ENCODE measurements at places on chromosomes 4 and X.

DNA sequence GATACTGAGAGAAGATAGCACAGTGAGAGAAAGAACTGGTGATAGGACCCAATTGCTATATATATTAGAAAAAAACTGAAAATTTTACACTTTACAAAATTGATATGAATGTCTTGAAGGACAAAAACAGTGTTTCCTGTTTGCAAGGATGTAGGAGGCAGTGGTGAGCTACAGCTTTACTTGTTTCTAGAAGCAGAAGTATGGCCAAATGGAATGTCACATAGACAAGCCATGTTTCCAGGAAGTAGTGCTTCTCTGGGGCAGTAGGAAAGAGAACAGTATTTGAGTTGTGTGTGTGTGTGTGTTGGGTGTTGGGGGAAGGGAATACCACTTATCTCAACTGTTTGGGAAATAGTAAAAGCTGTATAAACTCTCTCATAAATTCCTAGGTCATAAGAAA is 60.9 kb upstream of the IBSP start:
- DNase-seq, result no peak

DNA sequence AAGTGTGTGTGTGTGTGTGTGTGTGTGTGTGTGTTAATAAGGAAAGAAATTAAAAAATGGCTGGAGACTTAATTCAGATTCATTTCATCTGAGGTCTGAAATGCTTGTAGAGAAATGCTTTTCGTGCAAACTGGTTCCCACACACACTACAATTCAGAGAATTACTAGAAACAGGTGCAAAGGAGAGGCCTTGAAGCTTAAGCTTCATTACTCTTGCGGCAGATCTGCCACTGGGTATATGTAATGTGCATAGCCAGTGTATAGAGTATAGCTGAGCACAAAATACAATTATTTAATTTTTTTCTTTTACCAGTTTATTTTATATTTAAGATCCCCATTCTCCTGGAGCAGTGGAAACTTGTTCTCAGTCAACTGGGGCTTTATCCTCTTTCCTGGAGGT is 31.8 kb upstream of the MAGEB10 start:
- DNase-seq, result no peak

- DNase-seq, result peak; percentile 35
Observed at GRCh38 chr4:156242390-156242789, 288.7 kb upstream of the CTSO start.

- DNase-seq, result no peak
Observed at GRCh38 chrX:132634521-132634920, 145.7 kb upstream of the MBNL3 start.

GRCh38 chr4:89024051-89024675 is 32.8 kb downstream of the FAM13A start:
- DNase-seq, result peak; percentile 73

DNA sequence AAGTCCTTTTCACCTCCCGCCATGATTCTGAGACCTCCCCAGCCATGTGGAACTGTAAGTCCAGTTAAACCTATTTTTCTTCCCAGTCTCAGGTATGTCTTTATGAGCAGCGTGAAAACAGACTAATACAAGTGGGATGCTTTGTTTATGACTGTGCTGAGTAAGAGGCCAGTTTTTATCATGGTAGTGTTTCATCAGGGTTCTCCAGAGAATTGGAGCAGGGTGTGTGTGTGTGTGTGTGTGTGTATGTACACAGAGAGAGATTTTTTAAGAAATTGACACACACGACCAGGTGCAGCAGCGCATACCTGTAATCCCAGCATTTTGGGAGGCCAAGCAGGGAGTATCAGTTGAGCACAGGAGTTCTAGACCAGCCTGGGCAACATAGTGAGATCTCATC is 34.6 kb upstream of the SLC2A9 start:
- no peak for DNase-seq

DNA sequence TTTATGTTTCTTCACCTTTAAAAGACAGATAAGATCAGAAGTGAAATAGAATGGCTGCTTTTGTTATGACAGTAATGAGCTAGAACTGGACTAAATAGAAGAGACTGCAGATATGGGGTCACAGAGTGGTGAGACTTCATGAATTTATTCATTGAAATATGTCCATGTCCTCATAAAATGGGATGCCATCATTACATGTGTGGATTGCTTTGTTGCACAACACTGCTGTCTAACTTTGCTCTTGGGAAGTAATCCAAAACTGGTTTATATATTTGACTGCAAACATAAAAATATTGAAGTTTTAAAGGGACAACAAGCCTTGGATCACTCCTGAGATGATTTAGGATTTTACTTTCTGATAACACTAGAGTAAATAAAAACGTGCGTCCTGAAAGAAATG is 209.2 kb upstream of the FAT4 start:
- DNase-seq, result no peak

DNA sequence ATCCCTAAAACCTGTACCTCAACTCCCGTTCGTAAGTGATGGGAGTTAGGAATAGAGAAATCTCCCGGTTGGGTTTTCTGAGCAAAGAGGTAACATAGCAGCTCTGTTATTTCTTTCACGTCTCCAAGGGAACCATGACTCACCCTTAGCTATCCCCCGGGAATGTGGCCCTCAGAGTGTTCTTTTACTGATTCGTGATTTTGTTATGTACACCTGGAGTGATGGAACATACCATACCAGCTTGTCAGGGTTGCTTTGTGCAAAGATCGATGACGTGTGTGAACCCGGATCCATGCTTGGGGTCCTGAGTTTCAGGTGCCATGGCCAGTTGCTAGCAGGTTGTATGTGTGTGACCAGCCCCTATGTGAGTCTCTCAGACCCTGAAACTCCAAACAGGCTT is 52.6 kb downstream of the HPRT1 start:
- DNase-seq, result peak; percentile 81

DNA sequence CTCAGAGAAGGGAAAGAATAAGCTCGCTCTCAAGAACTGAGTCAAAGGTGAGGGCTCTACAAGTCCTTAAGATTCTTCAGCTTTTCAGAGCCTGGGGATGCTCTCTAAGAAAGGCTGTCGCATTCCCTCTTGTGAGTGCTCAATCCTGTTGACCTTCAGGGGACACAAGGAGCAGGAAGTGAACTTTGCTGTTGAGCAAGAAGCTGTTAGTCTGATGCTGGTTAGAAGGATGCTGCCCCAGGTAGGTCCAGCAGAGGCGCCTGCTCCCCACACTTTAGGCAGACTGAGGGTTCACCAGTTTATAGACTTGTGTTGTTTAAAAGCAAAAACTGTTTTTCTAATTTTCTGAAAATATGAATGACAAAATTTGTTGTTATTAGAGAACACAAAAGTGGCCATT is 125.4 kb upstream of the SPOCK3 start:
- no peak for DNase-seq

GRCh38 chr4:147538711-147539110 is 57.8 kb downstream of the EDNRA start:
- no peak for DNase-seq

DNA sequence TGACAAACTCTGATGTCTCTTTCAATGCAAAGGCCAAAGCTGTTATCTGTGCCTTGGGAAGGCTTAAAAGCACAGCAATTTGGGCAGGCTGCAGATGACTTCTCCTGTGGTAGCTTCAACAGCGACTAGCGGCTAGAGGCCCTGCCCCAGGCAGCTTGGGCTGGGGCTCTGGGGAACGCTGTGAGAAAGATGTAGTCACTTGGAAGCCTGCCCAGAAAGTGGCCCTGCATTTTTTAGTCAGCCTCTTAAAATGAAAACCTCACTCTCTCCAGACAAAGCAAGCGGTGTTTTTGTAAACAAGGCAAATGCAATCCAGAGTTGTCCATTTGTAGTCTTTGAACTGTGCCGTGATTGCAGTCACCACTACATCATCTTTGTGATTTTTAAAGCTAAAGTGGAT is 27.5 kb downstream of the PCYT1B start:
- DNase-seq, result peak; percentile 30

- no peak for DNase-seq
Observed at GRCh38 chr4:20403290-20403689, 151.6 kb downstream of the SLIT2 start.

DNA sequence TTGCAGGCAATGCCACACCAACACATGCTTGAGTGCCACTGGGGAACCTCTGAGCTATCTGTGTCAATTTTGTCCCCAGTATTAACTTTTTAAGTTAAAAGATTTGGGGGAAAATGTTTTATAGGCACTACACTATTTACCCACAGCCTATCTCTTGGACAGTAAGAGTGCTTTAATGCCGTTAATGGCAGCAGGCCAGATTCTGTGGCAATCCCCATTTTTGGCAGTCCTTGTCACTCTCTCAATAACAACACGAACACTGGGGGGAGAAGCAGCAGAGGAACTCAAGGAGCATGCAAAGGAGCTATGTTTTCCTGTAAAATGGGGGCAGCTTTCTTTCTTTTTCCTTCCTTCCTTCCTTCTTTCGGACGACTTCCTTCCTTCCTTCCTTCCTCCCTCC is 168.6 kb downstream of the NSUN7 start:
- DNase-seq, result peak; percentile 66

- DNase-seq, result no peak
Observed at GRCh38 chr4:25969374-25970155, 55.5 kb downstream of the SMIM20 start.

GRCh38 chr4:36303426-36304137 is 22.2 kb downstream of the DTHD1 start:
- no peak for DNase-seq

DNA sequence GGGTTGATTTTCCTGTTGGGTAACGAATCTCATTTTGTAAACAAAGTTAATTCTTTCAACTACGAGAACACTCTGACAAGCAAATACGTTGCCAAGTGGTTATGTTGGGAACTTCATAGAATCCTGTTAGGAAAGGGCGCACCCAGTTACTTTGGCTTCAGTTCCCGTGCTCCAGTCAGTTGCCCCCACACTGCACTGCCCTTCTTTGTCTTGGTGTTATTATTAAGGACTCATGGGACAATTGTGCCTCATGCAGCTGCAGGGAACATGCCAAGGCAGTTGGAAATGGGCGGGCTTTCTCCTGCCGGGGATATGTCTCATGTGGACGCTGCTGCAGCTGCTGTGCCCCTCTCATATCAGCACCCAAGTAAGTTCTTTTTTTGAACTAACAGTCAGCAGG is 28.9 kb downstream of the OFD1 start:
- DNase-seq, result no peak

GRCh38 chr4:165398570-165398969 is 19.8 kb downstream of the CPE start:
- DNase-seq, result peak; percentile 76

GRCh38 chr4:16897991-16898827 is at the start of gene LDB2:
TSS of gene LDB2 (minus strand) at chr4:16898645.
- peak; percentile 72 for DNase-seq

DNA sequence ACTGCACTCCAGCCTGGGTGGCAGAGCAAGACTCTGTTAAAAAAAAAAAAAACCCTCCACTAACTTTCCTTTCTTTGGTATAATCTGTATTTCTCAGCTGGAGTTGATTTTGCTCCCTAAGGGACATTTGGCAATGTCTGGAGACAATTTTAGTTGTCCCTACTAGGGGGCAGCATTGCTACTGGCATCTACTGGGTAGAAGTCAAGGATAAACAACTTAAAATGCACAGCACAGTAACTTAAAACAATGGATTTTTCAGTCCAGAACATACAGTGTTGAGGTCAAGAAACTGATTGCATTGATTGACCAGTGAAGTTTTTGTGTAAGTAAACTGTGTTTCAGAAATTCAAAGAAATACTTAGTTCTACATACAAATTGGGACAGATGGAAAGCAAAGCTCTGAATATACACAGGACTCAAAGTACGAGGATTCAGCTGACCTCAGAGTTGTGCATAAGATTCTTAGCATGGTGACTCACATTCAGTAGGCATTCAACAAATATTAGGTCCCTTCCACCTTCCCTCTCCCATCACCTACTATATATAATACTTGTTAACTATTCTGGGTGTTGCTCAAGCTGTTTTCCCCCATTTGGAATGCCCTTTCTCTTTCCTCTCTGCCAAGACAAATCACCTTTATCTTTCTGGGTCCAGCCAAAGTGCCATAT is 8.8 kb downstream of the DDX53 start:
- DNase-seq, result peak; percentile 20

DNA sequence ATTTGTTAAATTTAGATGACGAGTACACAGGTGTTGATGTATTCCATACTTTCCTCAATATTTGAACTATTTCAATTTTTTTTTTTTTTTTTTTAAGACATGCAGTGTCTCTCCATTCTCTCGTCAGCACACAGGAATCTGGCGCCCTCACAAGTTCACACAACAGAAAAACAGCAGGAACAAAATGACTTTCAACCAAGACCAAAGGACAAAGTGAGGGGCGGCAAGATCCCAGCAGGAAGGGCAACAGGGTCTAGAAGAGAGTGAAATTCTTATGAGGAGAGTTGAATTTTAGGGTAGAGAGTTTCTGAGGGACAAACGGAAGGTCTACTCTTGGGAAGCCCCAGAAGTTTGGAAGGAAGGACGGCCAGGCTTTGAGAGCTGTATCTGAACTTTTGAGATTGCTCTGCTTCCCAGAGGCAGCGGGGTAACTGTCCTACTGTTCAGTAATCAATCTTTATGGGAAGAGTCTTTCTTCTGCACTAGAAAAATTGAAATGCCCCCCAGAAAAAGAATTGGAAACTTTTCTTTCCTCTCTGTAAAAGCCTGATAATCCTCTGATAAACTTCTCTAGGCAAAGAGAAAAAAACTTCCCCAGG is 760.2 kb downstream of the RAB28 start:
- DNase-seq, result no peak

DNA sequence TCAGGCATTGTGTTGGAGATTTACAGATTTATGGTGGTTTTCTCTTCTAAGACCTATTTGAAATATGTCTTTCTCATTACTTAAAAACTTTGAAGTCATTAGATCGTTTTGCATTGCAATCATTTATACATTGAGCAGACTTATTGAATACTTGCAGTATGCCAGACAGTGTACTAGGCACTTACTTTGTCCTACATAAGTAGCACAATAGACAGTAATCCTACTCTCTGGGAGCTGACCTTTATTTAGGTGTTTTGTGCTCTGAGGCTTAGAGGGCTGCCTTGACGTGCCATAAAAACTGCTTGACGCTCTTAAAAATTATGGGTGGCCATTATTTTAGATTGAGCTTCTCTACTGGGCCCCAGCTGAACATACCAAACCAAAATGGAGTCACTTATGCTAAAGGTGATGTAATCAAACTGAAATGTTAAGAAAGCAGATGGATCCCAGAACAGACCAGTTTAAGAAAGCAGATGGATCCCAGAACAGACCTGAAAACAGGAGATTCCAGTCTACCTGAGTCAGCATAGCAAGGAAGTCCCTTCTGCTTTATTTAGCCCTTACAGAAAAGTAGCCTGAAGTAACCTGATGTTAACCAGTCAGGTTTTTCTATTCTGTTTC is 42.4 kb downstream of the PTTG2 start:
- DNase-seq, result no peak

DNA sequence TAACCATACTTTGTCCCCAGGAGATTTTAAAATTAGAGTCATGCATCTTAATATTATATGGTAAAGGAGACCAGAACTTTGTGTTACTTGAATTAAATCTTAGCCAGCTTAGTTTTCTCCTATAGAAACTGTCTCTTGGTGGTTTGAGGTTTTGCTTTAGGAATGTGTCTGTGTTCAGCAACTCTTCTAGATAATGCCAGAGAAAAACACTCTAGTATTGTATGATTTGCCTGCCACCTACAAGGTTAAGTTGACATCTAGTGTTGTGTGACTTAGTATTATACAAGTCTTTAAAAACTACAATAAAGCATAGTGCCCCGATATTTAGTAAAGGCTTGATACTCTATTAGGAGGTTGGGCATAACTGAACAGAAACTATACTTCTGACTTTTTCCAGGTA is 2.1 kb downstream of the UGT8 start:
- DNase-seq, result no peak

Data from brain microvascular endothelial cell (primary cell).